ENCODE measurements at places on chromosomes 2 and 18.

GRCh38 chr2:186486651-186487647 lies 889 bp downstream of the ZC3H15 start:
- DNase-seq: no peak

GRCh38 chr2:60532421-60532820 lies 21.0 kb downstream of the BCL11A start:
- no peak for DNase-seq

DNA sequence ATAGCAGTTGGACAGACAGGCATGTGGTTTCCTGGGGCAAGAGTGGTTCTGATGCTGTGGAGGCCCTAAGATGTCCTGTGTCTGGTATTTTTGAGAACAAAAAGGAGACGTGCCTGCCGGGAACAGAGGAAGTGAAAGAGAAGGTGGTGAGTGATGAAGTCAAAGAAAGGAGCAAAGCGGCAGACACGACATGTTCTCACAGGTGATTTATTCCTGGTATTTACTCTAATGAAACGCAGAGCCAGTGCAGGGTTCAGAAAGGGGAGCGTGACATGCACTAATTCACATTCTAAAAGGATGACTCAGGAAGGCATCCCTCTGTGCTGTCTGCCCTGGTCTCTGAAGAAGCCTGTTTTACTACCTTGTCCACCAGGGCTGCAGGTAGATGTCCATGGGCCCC lies 211.0 kb downstream of the KCNE4 start:
- no peak for DNase-seq

DNA sequence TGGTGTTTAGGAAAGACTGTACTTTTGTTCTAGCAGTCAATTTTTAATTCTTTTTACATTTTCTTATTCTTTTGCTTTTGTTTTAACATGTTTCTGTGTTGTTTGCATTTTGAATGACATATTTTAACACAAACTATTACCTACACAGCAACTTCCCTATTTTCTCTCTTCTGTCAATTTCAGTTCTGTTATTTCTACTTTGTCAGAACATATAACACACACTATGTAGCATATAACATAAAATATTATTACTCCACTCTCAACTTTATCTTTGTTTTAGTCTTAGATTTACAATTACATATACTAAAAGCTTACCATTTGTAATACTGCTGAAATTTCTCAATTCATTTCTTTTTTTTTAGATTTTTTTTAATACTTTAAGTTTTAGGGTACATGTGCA lies 372.7 kb upstream of the VWC2L start:
- DNase-seq: no peak

DNA sequence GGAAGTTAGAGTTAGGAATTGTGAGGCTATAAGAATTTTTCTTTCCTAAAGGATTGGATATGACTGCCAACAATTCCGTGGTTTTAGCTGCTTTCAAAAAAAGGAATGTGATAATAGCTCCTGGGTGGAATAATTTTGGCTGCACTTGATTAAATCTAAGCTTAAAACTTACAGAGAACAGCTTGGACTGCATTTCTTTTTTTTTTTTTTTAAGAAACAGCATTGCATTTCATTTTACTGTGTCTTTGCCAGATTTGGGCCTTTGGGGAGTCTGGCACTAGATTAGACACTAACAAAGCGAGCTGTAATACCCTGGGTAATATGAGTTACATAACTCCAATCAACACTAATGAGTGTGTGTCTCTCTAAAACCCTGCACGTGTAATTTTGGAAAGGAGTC lies 37.8 kb upstream of the ZNF397 start:
- DNase-seq: no peak

- no peak for DNase-seq
These were observed 11.0 kb upstream of the ZNF24 start for GRCh38 chr18:35355140-35355618.

GRCh38 chr2:65030476-65031332 lies 25.5 kb upstream of the CEP68 start:
- no peak for DNase-seq

DNA sequence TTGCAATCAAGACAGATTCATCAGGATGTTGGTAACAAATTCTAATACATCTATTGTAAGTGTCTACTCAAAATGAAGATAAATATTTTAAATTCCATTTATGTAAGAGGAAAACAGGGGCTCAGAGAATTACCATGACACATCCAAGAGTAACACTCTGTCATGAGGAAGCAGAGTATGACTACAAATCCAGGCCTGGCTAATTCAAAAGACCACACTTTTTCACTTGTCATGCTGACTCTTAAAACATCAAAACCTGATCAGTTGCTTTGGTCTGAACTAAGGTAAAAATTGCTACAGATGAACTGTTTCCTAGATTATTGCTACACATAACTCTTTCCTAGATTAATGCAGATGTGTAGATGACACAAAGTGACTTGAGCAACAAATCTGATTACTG lies 880.6 kb downstream of the TSN start:
- DNase-seq: no peak

- DNase-seq: no peak
These were observed 20.8 kb upstream of the OTOS start for GRCh38 chr2:240161087-240161750.

DNA sequence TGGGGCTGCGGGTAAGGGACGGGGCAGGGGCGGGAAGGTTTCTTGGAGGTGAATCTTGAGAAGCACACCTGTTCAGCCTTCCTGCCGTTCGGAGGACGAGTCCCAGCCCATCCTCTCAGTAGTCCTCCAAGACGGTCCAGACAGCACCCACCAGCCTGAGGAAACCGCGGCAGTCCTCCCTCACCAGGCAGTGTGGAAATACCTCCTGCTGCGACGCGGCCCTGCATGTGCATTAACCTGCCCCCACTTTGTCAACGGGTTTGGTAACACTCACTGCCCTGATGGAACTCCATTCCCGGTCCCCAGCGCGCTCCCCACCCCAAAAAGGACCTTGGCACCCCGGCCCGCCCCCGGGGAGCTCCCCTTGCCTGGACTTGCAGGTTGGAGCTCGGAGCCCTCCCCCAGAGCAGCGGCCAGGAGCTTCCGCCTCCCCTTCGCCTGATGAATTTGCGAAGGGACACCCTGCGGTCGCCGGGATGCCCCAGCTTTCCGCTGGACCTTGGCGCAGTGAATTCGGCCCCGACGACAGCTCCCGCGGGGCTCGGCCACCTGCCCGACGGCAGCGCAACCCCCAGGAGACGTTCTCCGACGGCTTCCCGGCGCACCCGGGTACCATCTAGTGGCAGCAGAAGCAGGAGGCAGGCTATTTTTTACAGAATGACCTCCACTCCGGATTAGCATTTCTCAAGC lies 31.5 kb downstream of the ACVR1C start:
- DNase-seq: peak; percentile 7

GRCh38 chr18:45330170-45330594 lies 285.1 kb upstream of the SLC14A2 start:
- DNase-seq: no peak

DNA sequence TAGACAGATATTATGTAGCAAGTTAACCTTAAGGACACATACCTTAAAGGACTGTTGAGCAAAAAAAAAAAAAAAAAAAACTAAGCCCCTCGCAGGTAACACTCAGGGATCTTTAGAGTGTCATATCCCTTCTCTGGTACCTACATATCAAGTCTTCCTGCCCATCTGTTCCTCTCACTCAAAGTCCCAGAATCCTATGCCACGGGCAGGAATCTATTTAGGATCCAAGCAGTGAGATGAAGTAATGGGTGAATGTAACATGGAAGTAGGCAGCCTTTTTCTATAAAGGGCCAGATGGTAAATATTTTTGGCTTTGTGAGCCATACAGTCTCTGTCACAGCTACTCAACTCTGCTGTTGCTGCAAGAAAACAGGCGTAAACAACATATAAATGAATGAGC lies 496.7 kb downstream of the STK39 start:
- DNase-seq: no peak

- no peak for DNase-seq
These were observed 62.9 kb downstream of the RPL31 start for GRCh38 chr2:101064868-101065549.

DNA sequence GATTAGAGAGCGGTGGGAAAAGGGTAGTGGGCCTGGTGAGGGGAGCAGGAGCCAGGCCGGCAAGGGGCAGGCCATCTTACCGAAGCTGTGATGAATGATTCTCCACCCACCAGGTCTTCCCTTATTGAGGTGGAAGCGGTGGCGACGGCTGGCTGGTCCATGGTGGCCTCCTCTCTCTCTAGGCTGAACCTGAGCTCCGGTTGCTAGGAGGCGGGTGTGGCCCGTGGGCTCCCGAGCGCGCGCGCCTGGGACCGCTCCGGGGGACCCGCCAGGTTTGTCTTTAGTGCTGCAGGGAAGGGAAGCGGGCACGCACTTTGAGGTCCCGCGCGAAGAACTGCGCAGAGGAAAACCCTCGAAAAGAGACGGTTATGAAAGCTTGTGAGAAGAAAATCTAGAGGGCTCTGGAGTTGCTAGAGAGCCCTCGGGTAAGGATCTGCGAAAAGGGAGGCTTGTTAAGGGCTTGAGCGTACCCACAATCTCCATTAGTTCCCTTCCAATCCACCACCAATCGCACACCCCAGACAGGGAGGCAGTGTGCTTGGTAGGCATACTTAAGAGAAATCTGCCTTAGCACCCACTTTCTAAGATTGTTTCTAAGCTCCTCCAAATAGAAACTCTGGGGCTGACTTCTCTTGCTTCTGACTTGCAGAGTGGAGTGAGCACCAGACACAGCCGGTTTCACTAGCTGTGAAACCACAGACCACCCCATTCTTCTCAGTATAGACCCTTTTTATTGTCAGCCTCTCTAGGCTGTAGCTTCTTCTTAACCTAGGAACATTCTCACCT lies at the start of gene STPG4:
STPG4 (minus strand) TSS at position 218 of the 786 bp plus-strand sequence; CDS start at position 161, 57 bp downstream.
- no peak for DNase-seq

GRCh38 chr2:146461068-146461467 lies 1383.8 kb upstream of the ACVR2A start:
- no peak for DNase-seq

DNA sequence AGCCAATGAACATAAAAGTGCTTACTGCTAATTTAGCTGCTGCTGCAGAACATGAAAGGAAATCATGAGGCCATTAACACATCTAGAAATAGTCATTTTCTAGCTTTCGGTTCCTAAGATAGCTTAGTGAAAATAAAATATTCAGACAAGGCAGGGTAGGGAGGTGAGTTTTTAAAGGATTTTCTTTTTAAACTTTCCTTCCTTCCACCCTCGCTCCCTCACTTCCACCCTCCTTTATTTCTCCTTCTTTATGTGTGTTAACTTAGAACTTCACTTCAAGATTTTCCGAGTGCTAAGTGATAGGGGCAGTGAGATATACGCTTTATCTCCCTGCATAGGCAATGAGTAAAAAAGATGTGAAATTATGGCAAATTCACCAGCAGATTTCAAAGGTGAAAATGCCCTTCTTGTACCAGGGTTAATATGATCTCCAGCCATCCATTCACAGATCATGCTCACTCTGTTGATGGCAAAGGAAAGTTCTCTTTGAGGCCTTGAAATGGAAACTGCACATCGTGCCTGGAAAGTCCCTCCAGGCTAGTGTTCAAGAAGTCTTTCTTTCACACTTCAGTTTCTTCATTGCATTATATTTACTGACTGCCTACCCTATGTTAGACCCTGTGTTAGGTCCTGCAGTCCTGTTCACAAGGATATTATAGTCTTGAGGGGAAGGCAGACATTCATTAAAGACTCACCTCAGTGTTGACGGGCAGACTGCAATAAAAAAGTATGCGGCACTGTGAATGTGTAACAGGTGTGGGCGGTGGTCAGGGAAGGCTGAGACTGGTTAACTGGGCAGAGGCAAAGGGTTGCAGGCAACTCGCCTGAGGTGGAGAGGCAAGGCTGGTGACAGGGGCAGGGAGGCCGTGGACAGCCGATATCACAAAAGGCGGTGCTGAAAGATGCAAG lies 200.8 kb downstream of the PLCL1 start:
- no peak for DNase-seq

- peak; percentile 16 for DNase-seq
These were observed 51.8 kb downstream of the MTHFD2 start for GRCh38 chr2:74250189-74250631.

DNA sequence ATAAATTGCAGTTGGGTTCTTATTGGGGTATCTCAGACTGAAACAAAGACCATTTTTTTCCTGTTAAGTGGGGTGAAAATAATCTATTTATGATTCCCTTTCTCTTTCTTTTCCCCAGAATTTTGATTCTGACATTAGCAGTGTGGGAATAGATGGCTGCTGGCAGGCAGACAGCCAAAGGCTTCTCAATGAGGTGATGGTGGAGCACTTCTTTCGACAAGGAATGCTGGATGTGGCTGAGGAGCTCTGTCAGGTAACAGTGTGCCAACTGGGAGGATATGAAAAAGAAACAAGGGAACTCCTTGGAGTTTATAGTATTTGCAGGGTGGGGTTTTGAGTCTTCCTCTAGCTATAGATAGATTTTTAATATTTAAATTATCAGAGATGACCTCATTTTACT lies 31.7 kb downstream of the RMND5A start:
- no peak for DNase-seq

- no peak for DNase-seq
These were observed 32.6 kb downstream of the VIT start for GRCh38 chr2:36729067-36729466.

- DNase-seq: no peak
These were observed 10.5 kb downstream of the NAPG start for GRCh38 chr18:10536280-10536679.

- DNase-seq: no peak
These were observed 13.0 kb downstream of the RRM2 start for GRCh38 chr2:10135296-10136089.

GRCh38 chr2:65265671-65266045 lies 38.0 kb downstream of the ACTR2 start:
- DNase-seq: no peak

- no peak for DNase-seq
These were observed 34.5 kb downstream of the KCNE4 start for GRCh38 chr2:223086370-223086981.

GRCh38 chr2:123808243-123808642 lies 216.8 kb upstream of the CNTNAP5 start:
- no peak for DNase-seq

GRCh38 chr18:56678836-56679565 lies 27.8 kb downstream of the WDR7 start:
- DNase-seq: no peak

DNA sequence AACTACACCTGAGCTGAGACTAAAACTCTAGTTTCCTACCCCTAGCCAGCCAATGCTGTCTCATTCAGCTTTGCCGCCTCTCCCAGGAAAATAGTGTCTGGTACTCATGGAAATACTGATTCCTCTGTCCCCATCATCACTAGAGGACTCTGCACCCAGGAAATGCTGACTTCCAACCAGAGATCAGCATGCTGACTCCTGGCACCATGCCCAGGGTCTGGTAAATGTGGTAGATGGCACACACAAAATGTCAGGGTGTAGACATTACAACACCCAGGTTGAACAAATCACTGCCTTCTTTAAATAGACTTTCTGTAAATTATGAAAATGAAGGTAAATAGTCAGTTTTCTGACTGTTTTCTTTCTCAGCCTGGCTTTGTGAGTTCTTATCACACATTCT lies 307.3 kb upstream of the CHAC2 start:
- no peak for DNase-seq

- no peak for DNase-seq
These were observed 8.1 kb upstream of the ATRAID start for GRCh38 chr2:27203741-27204140.

DNA sequence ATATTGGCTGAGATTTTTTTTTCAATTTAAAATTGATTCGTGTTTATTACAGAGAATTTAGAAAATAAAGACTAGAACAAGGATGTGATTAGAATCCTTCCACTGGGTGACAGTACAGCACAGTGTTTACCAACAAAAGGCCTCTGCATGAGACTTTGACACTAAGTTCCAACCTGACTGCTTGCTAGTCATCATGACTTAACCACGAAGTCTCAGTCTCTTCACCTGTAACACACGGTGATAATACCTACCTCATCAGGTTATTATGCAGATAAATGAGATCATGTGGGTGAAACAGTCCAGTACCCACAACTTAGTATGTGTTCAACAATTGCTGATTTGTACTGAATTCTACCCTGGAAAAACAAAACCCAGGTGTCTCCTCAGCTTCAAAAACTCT lies 151.2 kb downstream of the STK39 start:
- DNase-seq: no peak
